ENCODE measurements at places on chromosomes 3 and 15.
A peak's percentile ranks its signal among the peaks of the same experiment; 100 is the strongest.

GRCh38 chr3:181609030-181609767 is 102.5 kb upstream of the SOX2 start:
- no peak for DNase-seq

GRCh38 chr3:31234145-31234544 is 298.6 kb upstream of the STT3B start:
- no peak for DNase-seq

GRCh38 chr15:64687688-64688087 is 87.7 kb downstream of the RBPMS2 start:
- no peak for DNase-seq

- no peak for DNase-seq
These were observed 116.5 kb downstream of the ANO10 start for GRCh38 chr3:43505351-43505750.

- no peak for DNase-seq
These were observed 24.7 kb downstream of the RASGRF1 start for GRCh38 chr15:79065706-79066376.

- DNase-seq: peak; percentile 70
These were observed at the start of gene FAM43A for GRCh38 chr3:194685718-194686413. FAM43A (plus strand) TSS chr3:194685883; CDS start chr3:194686827, 944 bp downstream.

DNA sequence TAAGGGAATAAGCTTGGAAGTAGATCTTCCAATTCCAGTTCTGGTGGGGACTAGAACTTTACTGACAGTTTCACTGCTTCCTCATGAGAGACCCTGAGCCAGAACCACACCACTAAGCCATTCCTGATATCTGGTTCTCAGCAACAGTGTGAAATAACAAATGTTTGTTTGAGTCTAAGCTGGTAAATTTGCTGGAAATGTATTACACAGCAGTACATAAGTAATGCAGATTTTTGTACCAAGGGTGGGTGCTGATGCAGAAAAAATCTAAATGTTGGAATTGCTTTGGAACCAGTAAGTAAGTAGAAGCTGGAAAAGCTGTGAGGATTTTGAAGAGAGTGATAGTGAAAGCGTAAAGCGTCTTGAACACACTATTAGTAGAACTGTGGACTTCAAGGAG is 14.4 kb upstream of the AKAP13 start:
- DNase-seq: no peak

GRCh38 chr3:118337649-118338048 is 697.0 kb downstream of the IGSF11 start:
- DNase-seq: no peak

DNA sequence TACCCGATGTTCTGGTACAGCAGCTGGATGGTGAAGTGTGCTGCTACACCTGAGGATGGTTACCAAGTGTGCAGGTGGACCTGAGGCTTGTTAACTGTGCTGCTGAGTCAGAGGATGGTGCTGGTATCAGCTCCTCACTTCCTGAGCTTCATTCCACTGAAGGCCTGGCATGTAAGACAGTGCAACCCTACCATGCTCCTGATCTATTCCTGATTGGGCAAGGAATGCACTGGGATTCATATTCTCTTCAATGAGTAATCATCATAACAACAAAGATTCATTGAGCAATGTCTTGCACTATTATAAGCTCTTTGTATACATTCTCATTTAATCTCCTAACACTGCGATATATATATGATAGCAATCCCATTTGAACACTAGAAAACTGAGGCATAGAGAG is 62.9 kb upstream of the THSD4 start:
- DNase-seq: no peak

DNA sequence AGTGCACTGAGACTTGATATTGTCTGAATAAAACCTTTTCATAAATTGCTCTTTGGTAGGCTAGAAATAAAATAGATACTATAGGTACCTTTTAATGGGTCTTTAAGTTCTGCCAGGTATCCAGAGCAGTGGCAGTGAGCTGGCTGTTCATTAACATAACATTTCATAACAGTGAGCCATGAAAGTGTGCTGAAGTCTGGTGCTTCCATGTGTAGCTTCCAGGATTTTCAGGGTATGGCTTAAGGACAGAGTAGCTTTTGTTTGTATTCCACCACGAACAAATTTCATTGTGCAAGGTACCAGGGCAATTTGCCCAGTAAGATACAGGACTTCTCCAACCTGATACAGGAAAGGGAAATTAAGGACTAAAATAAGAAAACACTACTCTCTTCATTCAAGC is 124.7 kb upstream of the NANOGP8 start:
- DNase-seq: no peak

DNA sequence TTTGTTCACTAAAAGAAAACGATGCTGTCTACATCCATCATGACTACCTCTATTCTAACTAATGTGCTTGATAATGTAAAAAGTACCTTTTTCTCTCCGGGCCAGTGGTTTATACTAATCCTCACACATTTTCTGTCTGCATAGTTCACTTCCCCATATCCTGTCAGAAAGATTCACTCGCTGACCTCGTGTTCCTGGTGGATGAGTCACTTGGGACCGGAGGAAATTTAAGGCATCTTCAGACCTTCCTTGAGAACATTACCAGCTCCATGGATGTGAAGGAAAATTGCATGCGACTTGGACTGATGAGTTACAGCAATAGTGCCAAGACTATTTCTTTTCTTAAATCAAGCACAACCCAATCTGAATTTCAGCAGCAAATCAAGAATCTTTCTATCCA is 33.8 kb downstream of the COL6A5 start:
- DNase-seq: no peak

- DNase-seq: peak; percentile 4
These were observed 127.5 kb downstream of the BDH1 start for GRCh38 chr3:197428117-197428801.

GRCh38 chr15:74127255-74127953 is 3.0 kb upstream of the ISLR2 start:
- peak; percentile 72 for DNase-seq

DNA sequence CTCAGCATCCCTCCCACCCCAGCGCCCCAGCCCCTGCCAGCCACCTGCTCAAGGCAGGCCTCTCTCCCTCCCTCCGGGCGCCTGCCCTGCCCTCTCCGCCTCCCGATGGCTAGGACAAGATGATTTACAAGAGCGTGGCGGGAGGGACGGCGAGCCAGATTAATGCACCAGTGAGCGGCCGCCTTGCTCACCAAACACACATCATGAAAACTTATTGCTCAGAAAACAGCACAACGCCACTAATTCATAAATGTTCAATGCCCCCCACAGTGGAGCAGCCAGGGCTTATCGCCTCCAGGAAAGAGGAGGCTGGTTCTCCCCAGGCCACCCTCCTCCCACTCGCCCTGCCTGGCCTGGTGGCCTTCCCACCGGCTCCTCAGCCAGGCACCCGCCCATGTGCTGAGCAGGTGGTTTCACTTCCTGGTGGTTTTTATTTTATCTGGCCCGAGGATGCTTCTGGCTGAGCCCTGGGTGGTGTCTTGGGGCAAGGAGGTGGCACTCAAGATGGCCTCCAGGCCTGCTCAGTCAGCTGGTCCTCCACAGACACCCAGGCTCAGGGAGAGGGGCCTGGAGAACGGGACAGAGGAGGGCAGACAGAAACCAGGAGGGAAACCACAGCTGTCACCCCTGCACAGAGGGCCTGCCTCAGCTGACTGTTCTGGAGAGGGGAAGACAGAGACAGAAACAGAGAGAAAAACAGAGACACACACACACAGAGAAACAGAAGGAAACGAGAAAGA is 284.9 kb downstream of the UACA start:
- DNase-seq: no peak

- no peak for DNase-seq
These were observed 115.8 kb upstream of the TOPAZ1 start for GRCh38 chr3:44125882-44126281.

GRCh38 chr15:58459045-58459444 is 27.3 kb downstream of the LIPC start:
- no peak for DNase-seq

DNA sequence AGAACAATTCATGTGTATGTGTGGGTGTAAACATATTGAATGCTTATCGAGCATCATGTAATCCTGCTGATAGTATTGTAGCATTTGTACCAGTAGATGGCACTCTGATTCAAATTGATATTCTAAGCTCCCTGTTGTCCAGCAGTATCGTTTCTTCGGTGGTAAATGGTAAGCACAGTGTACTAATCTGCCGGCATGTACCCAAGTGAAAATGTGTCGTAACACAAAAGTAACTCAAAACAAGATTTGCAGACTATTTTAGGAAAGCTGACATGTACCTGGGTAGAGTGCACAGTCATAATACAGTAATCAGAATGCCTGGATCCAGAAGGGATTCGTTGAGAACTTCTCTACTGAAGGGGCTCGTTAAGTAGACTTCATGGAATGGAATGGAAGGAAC is 31.7 kb upstream of the MNS1 start:
- DNase-seq: no peak

GRCh38 chr3:2415083-2415482 is 316.4 kb downstream of the CNTN4 start:
- DNase-seq: no peak

DNA sequence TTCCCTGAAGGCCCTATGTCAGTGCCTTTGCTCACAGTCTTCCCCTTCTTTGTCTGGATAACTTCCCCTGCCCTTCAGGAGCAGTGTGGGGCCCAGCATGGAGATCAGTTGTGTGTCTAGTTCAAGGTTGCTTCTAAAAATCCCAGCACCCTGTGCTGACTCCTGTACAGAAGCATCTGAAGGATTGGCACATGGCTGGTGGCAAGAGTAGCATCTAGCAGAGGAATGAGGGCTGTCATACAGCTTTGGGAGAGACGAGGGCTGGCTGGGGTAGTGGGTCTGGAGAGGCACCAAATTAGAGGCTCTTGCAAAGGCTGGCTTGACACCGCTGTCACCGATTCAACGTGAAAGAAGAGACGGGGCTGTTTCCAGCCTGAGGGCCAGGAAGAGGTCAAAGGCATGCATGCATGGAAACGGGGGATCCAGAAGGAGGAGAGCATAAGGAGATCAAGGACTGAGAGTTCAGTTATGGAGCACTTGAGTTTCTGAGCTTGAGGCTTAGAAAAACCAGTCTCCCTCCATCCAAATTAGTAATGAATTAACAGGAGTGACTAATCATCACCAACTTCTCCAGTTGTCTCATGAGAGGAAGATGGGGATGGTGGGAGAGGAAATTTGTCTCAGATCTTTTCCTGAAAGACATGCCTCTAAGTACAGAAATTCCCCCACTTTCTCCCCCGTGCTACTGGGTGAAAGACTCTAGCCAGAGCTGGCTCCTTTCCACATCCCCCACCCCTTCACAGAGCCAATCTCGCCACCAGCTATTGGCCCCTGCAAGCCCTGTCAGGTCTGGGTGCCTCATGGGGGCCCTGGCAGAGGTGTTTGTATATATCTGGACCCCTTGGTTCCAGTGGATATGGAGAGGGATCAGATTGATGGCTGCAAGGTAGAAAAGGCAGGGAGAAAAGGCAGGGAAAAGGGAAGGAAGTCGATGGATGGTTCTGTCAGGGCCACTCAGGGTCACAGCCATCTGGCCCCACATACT is 45.9 kb downstream of the SLCO2A1 start:
- DNase-seq: no peak

DNA sequence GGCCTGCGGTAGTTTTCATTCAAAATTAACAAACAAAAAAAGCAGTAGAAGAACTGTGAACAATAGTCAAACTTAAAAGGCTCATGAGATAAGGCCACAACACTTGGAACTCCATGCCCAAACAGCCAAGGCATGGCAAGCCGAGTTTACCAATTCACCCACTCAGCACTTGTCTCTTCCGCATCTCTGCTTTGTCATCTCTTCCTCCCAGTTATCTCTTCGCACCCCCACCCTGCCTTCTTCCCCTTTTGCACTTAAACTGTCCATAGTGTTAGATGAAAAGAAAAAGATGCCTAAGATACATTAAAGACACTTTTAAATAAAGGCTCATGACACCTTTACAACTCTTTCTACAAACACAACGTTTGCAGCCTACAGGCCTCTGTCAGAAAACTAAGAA is 11.1 kb downstream of the TLE3 start:
- DNase-seq: no peak

DNA sequence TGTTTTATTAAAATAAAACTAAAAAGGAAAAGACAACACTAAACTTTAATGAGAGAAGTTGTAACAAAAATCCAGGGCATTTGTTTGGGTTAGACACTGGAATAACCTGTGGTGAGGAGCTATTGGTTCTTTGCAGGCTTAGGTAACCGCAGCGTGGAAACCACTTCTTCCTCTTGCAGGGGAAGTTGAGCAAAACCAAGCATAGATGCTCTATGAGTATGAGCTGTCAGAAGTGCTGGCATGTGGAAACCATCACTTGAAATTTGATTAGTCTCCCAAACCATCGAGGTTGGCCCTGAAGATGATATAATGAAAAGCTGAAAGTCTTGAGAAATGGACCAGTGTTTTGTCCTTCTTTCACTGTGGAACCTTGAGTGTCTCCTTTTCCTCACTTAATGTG is 127.1 kb upstream of the RBMS3 start:
- no peak for DNase-seq
